ENCODE measurements at places on chromosomes 3 and 15. TPM values are rescaled to one million over a fixed set of nuclear protein-coding genes. Genes with fewer than 3 reads are reported as not detected.

Gene ZNF774
- 0.42 TPM for total RNA-seq

Gene EFL1
- total RNA-seq, result 22.6 TPM

Gene MOBP
- not detected for total RNA-seq

Gene C3orf49
- not detected for total RNA-seq

Gene GOLGA8K
- 0.49 TPM for total RNA-seq

Gene PAK6
- not detected for total RNA-seq

Gene CCR5
- 0.47 TPM for total RNA-seq

Gene DNAH12
- 0.66 TPM for total RNA-seq

Gene LIPH
- total RNA-seq, result not detected

Gene SPTSSB
- not detected for total RNA-seq

Gene SLC35A5
- total RNA-seq, result 23.1 TPM

Gene UQCRC1
- 83.4 TPM for total RNA-seq

Gene RASGRF1
- not detected for total RNA-seq

- no peaks in the 10 kb centered on the region for H3K36me3 ChIP-seq
- H3K27me3 ChIP-seq, result no peaks in the 10 kb centered on the region
- H3K4me3 ChIP-seq, result no peak overlapping the region
- H3K4me1 ChIP-seq, result no peaks in the 10 kb centered on the region
- DNase-seq, result no peak
Measured at GRCh38 chr3:54691289-54691771, 236.5 kb downstream of the LRTM1 start.

DNA sequence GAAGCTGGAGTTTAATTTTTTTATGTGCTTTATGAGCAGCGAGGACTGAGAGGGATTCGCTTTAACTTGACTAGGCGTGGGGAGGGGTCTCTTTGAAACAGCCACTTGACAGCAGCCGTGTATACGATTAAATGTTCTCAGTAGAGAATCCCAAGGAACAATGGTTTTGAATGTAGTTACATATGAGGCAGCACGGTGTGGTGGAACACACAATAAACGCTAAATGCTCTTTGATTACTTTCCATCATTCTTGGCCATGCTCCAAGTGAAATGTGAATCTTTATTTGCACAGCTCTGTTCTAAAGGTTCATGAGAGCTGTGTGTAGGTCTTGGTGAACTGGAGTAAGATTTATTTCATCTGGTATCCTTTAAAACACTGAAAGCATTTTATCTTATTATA is 251.4 kb upstream of the TGFBR2 start:
- H3K27ac ChIP-seq, result peak overlapping the region; percentile 96
- no peaks in the 10 kb centered on the region for H3K36me3 ChIP-seq
- peak overlapping the region; percentile 71 for H3K4me3 ChIP-seq

GRCh38 chr15:63023351-63023945 is 19.1 kb upstream of the TPM1 start:
- no peaks in the 10 kb centered on the region for H3K4me1 ChIP-seq
- no peak overlapping the region for H3K27ac ChIP-seq
- H3K27me3 ChIP-seq, result peaks cover 1% of the 10 kb centered on the region
- no peak for DNase-seq
- no peak overlapping the region for H3K4me3 ChIP-seq

DNA sequence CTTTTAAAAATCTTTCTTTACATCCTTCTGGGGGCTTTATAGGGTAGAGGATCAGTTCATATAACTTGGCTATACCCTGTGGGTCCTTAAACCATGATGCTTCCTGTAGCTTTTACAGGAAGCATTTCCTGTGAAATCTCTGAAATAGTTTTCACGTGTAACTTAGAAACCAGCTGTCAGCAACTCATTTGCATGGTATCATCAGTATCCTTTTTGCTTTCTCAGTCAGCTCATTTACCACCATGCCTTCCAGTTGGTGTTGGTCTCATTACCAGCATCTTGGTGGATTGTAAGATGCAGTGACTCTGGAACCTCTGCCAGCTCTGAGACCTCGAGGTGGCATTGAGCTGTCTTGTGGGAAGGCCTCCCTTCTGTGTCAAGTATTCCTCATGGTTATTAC is 96.7 kb upstream of the MYZAP start:
- DNase-seq, result no peak
- peaks cover 16% of the 10 kb centered on the region for H3K27me3 ChIP-seq
- H3K4me3 ChIP-seq, result no peak overlapping the region
- no peak overlapping the region for H3K27ac ChIP-seq
- no peaks in the 10 kb centered on the region for H3K36me3 ChIP-seq
- no peaks in the 10 kb centered on the region for H3K4me1 ChIP-seq

GRCh38 chr15:101494251-101494796 is 4.8 kb upstream of the PCSK6 start:
- H3K36me3 ChIP-seq, result no peaks in the 10 kb centered on the region
- H3K4me1 ChIP-seq, result peaks cover 11% of the 10 kb centered on the region
- DNase-seq, result no peak

DNA sequence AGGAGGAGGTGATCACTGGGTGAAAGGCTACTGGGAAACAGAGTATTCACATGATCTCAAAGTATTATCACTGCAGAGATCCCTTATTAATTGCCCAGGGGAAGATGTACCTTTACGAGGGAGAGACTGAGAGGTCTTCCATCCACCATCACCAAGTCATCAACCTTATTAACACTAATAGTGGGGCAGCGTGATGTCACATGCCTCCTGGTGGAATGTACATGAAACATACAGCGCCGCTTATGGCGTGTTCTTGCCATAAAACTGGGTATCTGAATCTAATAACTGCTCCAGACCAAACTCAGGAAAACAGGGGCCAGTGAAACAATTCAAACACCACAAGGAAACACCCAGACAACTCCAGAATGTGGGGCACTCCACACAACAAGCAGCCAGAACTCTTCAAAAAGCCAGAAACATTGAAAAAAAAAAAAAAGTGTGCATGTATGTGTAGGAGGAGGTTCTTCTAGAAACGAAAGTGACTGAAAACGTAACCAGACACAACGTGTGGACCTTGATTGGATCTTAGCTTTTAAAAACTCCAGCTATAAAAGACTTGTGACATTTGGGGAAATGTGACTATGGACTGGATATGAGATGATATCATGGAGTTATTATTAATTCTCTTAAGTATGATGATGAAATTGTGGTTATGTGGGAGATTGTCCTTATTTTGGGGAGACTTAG is 4.6 kb downstream of the STIMATE start:
- H3K4me3 ChIP-seq, result peak overlapping the region; percentile 63
- no peaks in the 10 kb centered on the region for H3K36me3 ChIP-seq
- H3K27ac ChIP-seq, result peak overlapping the region; percentile 89
- DNase-seq, result peak; percentile 16

GRCh38 chr3:112374333-112374734 is 41.4 kb downstream of the CD200 start:
- H3K27ac ChIP-seq, result no peak overlapping the region
- H3K4me3 ChIP-seq, result no peak overlapping the region
- H3K4me1 ChIP-seq, result peaks cover 7% of the 10 kb centered on the region
- DNase-seq, result no peak
- H3K36me3 ChIP-seq, result no peaks in the 10 kb centered on the region

- no peaks in the 10 kb centered on the region for H3K4me1 ChIP-seq
- no peaks in the 10 kb centered on the region for H3K27me3 ChIP-seq
- no peaks in the 10 kb centered on the region for H3K36me3 ChIP-seq
- H3K4me3 ChIP-seq, result no peak overlapping the region
- DNase-seq, result no peak
Measured at GRCh38 chr3:28134198-28134597, 107.2 kb upstream of the CMC1 start.

DNA sequence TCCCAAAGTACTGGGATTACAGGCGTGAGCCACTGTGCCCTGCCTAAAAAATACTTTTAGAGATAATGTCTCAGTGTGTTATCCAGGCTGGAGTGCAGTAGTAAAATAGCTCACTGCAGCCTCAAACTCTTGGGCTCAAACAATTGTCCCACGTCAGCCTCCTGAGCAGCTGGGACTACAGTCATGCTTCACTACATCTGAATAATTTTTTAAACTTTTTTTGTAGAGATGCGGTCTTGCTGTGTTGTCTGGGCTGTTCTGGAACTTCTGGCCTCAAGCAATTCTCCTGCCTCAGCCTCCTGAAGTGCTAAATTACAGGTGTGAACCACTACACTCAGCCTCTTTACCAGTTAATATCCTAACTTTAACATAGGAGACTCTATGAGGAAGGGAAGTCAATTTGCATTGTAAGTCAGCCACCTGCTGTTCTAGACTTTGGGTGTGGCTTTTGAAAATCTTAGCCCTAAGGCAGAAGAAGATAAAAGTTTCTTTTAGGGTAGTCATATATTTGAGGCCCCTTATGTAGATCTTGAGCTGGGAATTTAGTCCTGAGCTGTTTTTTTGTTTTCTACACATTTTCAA is 78.2 kb upstream of the RASGRP1 start:
- H3K27ac ChIP-seq, result peak overlapping the region; percentile 60
- peak overlapping the region; percentile 35 for H3K4me3 ChIP-seq
- H3K4me1 ChIP-seq, result peaks cover 59% of the 10 kb centered on the region
- no peaks in the 10 kb centered on the region for H3K27me3 ChIP-seq

GRCh38 chr15:43402255-43402654 is 31.4 kb downstream of the TUBGCP4 start:
- peaks cover 95% of the 10 kb centered on the region for H3K36me3 ChIP-seq
- H3K4me3 ChIP-seq, result no peak overlapping the region
- no peak for DNase-seq
- H3K27me3 ChIP-seq, result no peaks in the 10 kb centered on the region
- no peaks in the 10 kb centered on the region for H3K4me1 ChIP-seq
- H3K27ac ChIP-seq, result no peak overlapping the region

DNA sequence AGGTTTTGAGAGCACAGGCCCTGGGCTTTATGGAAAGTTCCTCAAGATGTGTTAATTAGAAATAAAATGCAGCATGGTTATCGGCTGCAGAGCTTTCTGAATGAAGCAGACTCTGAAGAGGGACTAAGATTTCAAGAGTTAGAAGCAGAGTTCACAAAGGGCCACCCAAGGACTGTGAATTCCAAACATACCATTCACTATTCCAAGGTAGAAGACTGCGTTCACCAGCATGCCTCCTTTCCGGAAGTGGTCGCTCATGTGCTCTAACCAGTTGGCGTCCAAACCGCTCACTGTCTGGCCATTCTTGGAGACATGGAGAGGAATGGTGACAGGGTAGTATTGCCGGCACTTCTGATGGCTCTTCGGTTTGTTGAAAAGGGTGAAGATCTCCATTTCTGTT is 104.9 kb downstream of the OXNAD1 start:
- no peak overlapping the region for H3K4me3 ChIP-seq
- peaks cover 50% of the 10 kb centered on the region for H3K4me1 ChIP-seq
- no peak for DNase-seq
- no peak overlapping the region for H3K27ac ChIP-seq
- H3K36me3 ChIP-seq, result no peaks in the 10 kb centered on the region

DNA sequence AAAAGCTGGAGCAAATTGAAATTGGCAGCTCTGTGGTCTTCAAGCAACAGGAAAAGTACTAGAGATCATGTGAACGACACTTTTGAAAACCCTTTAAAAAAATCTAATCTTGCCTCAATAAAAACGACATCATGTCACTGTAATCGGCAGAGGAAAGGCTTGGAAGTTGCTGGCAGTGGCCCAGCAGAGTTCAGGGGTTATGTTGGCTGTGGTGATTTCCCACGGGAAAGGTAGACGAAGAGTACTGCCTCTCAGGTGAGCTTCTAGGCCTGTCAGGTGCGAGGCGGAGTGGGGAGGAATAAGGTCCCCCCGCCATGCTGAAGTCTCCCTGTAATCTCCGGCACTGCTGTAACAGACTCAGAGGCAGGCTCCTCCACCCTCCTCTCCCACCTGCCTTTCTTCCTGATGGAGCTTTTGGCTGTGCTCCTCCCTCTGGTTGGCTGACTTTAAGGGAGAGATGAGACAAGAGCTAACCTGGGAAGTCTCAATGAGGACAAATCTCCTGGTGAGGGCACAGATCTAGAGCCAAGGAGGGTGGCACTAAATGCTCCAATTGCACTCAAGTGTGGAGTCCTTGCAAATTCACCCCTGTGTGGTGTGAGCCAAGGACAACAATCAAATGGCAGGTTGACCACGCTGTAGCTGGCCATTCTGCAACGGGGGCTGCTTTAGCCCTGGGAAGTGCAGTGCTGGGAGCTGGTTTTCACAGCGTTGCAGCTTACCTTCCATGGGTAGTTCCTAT is 18.7 kb upstream of the HES1 start:
- DNase-seq, result no peak
- H3K36me3 ChIP-seq, result no peaks in the 10 kb centered on the region
- H3K27me3 ChIP-seq, result peaks cover 9% of the 10 kb centered on the region
- H3K4me3 ChIP-seq, result no peak overlapping the region

GRCh38 chr3:112095731-112096130 is 9.5 kb downstream of the C3orf52 start:
- peaks cover 3% of the 10 kb centered on the region for H3K27me3 ChIP-seq
- H3K4me1 ChIP-seq, result peaks cover 7% of the 10 kb centered on the region
- DNase-seq, result no peak
- no peak overlapping the region for H3K4me3 ChIP-seq
- no peak overlapping the region for H3K27ac ChIP-seq
- no peaks in the 10 kb centered on the region for H3K36me3 ChIP-seq

DNA sequence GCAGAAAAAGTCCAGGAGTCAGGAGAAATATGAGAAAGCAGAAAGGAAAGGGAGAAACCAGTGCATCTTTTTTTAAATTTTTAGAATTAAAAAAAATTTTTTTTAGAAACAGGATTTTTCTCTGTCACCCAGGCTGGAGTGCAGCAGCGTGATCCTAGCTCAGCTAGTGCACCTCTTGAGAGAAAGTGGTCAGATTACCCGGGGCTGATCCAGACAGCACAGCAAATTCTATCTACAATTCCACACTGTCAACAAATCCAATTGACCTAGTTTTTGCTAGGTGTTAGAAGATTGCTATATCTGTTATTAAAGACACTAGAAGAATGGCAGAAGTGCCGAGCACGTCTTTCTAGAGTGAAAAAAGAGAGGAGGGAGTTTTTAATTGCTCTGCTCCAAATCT is 117.3 kb downstream of the RFTN1 start:
- peak overlapping the region; percentile 54 for H3K27ac ChIP-seq
- no peak for DNase-seq
- H3K4me1 ChIP-seq, result peaks cover 37% of the 10 kb centered on the region
- H3K27me3 ChIP-seq, result no peaks in the 10 kb centered on the region
- no peak overlapping the region for H3K4me3 ChIP-seq

GRCh38 chr3:16119887-16120286 is 54.6 kb upstream of the GALNT15 start:
- H3K36me3 ChIP-seq, result no peaks in the 10 kb centered on the region
- no peak for DNase-seq
- H3K27me3 ChIP-seq, result peaks cover 3% of the 10 kb centered on the region
- H3K27ac ChIP-seq, result no peak overlapping the region
- H3K4me1 ChIP-seq, result peaks cover 1% of the 10 kb centered on the region
- no peak overlapping the region for H3K4me3 ChIP-seq

GRCh38 chr3:113005611-113006010 is 14.8 kb downstream of the GTPBP8 start:
- H3K27me3 ChIP-seq, result no peaks in the 10 kb centered on the region
- no peak for DNase-seq
- H3K4me3 ChIP-seq, result peak overlapping the region; percentile 57
- H3K4me1 ChIP-seq, result peaks cover 34% of the 10 kb centered on the region

GRCh38 chr15:41936155-41936554 is 36.2 kb downstream of the EHD4 start:
- H3K27ac ChIP-seq, result peak overlapping the region; percentile 97
- H3K4me1 ChIP-seq, result peaks cover 53% of the 10 kb centered on the region
- H3K36me3 ChIP-seq, result peaks cover 9% of the 10 kb centered on the region
- no peaks in the 10 kb centered on the region for H3K27me3 ChIP-seq
- DNase-seq, result no peak

- H3K27ac ChIP-seq, result no peak overlapping the region
- peaks cover 25% of the 10 kb centered on the region for H3K4me1 ChIP-seq
- no peak overlapping the region for H3K4me3 ChIP-seq
- no peaks in the 10 kb centered on the region for H3K27me3 ChIP-seq
- DNase-seq, result no peak
Measured at GRCh38 chr15:58453931-58454793, 22.4 kb downstream of the LIPC start.
